Right lung (tissue), 10 donors: ENCODE measurements at places on chromosomes 12 and 14. TPM values are rescaled to one million over a fixed set of nuclear protein-coding genes. Genes with fewer than 3 reads are reported as not detected.

Gene CCDC184
- 0.28 TPM for polyA plus RNA-seq

Gene KCNH3
- polyA plus RNA-seq = 1.2 TPM

Gene KRT80
- polyA plus RNA-seq = 0.55 TPM

Gene ARID2
- 36.0 TPM for polyA plus RNA-seq

Gene HVCN1
- 18.0 TPM for polyA plus RNA-seq

Gene RNF10
- 152 TPM for polyA plus RNA-seq

Gene NANOG
- polyA plus RNA-seq = 0.16 TPM

Gene SERPINA1
- 5.6 TPM for polyA plus RNA-seq

Gene PLEK2
- 2.9 TPM for polyA plus RNA-seq

Gene CPNE6
- not detected for polyA plus RNA-seq

Gene TAS2R46
- polyA plus RNA-seq = 0.13 TPM

Gene TRAF3
- polyA plus RNA-seq = 10.9 TPM

Gene BICDL1
- polyA plus RNA-seq = 2.8 TPM

Gene TAS2R31
- polyA plus RNA-seq = 2.7 TPM

Gene ITGB7
- polyA plus RNA-seq = 1.8 TPM

Gene TTC6
- 9.7 TPM for polyA plus RNA-seq

Gene KLRF2
- not detected for polyA plus RNA-seq

Gene C14orf132
- polyA plus RNA-seq = 27.5 TPM

Gene SERPINA3
- 1.0 TPM for polyA plus RNA-seq

Gene LRRC9
- 1.4 TPM for polyA plus RNA-seq

Gene VASH1
- 54.5 TPM for polyA plus RNA-seq

Gene CLEC6A
- not detected for polyA plus RNA-seq

Gene KCNC2
- 0.13 TPM for polyA plus RNA-seq

Gene HCAR2
- polyA plus RNA-seq = not detected

Gene VRK1
- polyA plus RNA-seq = 27.6 TPM

Gene ADAM21
- 0.50 TPM for polyA plus RNA-seq

Gene HAL
- 2.2 TPM for polyA plus RNA-seq

Gene KRT74
- not detected for polyA plus RNA-seq

Gene CLECL1
- 0.24 TPM for polyA plus RNA-seq

Gene LMNTD1
- 1.3 TPM for polyA plus RNA-seq

Gene FITM1
- polyA plus RNA-seq = 1.7 TPM

Gene NOS1
- polyA plus RNA-seq = 0.12 TPM

Gene PIP4P1
- polyA plus RNA-seq = 33.0 TPM

Gene CD69
- polyA plus RNA-seq = 4.9 TPM

Gene ZDHHC17
- polyA plus RNA-seq = 100.0 TPM

Gene KRT7
- polyA plus RNA-seq = 13.7 TPM

Gene PTPRQ
- 5.8 TPM for polyA plus RNA-seq

Gene CBLN3
- polyA plus RNA-seq = 3.6 TPM

Gene PTPRB
- 21.9 TPM for polyA plus RNA-seq

Gene PRB2
- polyA plus RNA-seq = not detected

Gene GZMH
- 1.5 TPM for polyA plus RNA-seq

Gene HOXC11
- not detected for polyA plus RNA-seq

Gene TBX3
- polyA plus RNA-seq = 102 TPM
